ENCODE measurements at places on chromosomes 12 and 14.

DNA sequence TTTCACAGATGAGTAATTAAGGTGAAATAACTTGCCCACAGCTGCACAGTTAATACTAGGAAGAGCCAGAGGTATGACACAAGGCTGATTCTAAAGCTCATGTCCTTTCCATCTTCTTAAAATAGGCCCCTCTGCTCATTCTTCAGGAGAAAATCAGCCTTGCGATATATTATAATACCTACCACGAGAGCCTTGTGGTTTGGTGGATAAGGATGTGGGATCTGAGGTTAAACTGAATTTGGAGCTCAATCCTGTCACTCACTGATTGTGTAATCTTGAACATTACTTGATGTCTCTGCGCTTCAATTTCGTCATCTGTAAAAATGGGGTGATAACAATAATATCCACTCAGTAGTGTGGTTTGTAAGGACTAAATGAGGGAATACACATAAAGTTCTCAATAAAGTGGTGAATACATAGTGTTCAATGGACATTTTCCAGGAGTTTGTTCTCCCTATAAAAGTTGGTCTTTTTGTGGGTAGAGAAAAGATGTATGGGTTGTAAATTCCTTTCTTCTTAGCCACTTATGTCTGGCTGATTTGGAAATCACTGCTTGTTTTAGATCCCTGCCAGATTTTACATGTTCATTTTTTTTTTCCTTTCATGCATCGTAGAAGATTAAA is 25.1 kb upstream of the ATP2B1 start:
- DNase-seq: no peak

DNA sequence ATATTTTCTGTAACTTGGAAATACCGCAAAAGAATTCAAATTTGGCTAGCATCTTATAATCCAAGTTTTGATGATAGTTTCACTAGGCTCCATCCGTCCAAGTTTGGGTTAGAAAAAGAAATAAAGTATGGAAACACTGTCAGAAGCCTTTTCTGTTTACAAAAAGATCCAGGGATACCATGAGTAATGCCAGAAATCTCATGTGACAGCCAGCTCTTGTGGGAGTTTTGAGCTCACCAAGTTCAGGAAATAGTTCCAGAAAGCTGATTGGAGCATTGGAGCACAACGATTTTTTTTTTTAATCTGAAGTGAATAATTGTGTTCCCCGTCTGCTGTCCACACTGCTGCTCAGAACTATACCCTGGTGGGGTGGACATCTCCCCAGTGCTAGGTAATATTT is 229.7 kb upstream of the NPAS3 start:
- DNase-seq: no peak

GRCh38 chr12:6559500-6559899 is 3.7 kb upstream of the IFFO1 start:
- no peak for DNase-seq

DNA sequence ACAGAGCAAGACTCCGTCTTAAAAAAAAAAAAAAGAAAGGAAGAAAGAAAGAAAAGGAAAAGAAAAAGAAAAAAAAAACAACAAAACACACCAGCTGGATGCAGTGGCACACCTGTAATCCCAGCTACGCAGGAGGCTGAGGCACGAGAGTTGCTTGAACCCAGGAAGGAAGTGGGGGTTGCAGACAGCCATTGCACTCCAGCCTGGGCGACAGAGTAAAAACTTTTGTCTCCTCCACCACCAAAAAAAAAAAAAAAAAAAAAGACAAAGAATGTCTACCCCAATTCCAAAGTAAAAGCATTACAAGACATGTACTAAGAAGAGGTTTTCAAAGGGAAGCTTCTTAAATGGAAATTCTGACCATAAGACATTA is 53.4 kb downstream of the HNRNPC start:
- DNase-seq: no peak

DNA sequence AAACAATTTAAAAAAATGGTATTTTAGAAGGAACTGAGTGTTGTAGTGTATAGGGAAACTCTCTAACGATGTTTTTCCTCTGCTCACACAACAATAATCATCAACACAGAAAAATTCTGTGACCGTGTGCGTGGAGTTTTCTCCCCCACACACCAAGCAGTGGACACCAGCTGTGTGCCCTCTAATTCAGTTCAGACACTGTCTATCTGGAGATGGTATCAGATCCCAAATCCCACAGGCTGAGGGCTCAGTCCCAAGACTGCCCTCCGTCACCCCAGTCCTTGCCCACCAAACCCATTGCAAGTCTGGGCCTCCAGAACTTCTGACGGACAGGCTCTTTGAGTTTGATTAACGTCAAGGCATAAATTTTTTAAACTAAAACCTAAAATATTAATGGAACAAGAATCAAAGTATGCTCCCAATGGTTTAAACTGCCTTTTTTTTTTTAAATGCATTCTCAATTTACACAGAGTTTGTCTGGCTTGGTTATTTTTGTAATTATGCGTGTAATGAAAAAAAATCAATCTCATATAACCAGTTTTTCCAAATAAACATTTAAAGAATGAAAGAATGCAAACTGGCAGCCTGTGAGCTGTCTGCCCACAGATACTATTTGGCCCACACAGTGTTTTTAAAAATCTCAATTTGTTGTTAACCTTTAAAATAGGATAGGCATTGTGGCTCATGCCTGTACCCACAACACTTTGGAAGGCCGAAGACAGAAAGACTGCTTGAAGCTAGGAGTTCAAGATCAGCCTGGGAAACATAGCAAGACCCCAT is 19.2 kb downstream of the BLTP3B start:
- DNase-seq: no peak

GRCh38 chr12:43318021-43318420 is 234.0 kb downstream of the ADAMTS20 start:
- DNase-seq: no peak

- peak; percentile 42 for DNase-seq
Observed at GRCh38 chr12:111406474-111407376, 1.0 kb downstream of the SH2B3 start.

DNA sequence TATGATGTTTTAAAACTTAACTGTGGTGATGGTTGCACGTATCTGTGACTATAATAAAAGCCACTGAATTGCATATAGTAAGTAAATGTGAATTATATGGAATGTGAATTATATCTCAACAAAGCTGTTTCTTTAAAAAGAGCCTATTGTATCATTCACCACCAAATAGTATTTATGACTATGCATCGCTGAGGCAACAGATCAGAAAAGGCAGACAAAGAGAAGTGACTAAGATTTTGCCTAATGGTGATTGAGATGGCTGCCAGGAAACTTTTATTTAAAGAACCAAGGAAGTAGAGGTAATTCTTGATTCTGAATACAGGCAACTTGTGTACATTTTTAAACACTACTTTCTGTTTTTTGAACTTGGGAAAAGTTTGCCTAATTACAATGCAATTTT is 31.7 kb downstream of the DHRS7 start:
- no peak for DNase-seq

GRCh38 chr12:1289371-1290155 is 298.5 kb downstream of the ERC1 start:
- DNase-seq: no peak

DNA sequence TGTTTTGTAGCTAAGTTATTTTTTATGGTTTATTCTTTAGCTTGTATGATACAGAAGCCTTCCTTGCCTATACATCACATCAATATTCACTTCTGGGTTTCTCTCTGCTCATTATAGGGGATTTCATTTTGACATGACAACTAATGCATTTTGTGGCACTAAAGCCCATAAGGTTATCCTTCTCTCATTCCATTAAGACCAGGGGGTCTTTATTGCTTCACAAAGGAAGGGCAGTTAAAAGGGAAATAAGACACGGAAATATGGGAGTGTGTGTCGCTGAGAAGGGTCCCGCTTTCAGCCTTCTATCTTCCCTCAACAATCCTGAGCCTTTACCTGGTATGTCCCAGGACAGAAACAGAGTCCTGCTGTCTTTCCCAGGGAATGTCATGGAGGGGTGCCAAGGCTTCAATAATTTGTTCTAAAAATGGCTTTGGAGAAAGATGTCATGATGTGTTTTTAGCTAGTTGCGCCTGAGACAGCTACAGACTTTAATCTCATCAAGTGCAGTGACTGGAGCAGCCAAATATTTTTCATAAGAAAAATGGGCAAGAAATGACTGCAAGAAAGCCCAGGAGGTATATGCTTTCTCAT is 1145.4 kb upstream of the TMEM132C start:
- no peak for DNase-seq

GRCh38 chr14:78697341-78697740 is 527.2 kb downstream of the NRXN3 start:
- no peak for DNase-seq

DNA sequence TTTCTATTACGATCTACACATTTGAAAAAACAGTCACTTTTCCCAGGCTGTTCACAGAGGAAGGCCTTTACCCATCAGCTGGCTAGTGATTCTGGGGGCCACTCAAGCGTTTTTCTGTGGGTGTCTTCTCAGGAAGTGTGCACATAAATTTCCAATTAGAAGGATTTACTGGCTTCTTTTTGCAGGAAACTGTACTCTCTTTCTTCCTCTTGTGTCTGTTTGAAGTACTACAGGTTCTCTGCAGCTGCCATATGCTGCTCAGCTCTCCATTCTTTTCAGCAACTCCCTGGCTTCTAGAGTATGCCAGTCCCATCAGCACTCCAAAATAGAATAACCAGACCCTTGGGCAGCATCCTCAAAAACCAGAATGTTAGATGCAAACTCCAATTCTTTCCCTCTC is 110.4 kb upstream of the NAV3 start:
- DNase-seq: no peak

DNA sequence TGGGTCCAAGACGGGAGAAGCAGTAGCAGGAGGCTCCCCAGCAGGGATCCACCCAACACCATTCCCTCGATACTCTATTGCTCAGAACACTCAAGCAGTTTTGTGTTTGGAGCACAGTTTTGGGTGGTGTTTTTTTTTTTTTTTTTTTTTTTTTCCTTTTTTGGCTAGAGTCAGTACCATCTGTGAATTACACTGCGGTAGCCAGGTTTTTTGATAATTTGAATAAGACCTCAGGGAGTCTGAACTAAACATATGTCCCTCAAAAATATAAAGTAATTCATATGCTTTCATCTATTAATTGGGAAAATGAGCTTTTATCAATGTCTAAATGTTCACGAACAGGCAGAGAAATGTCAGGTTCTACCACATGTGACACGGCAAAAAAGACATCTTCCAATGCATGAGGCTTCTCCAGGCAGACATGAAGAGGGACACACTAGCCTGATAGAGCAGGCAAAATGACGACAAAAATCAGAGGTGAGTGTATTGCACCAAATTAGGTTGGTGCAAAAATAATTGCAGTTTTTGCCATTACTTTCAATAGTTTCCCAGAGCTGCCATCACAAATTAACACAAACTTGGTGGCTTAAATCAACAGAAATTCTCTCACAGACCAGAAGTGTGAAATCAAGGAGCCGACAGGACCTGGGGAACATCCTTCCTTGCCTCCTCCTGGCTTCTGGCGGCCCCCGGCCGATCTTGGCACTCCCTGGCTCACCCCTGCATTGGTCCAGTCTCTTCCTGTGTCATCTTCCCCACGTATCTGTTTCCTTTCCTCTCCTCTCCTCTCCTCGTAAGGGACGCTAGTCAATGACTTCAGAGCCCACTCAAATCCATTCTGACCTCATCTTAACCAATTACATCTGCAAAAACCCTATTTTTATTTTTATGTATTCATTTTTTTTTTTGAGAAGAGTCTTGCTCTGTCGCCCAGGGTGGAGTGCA is 33.9 kb downstream of the FOXN3 start:
- DNase-seq: no peak

GRCh38 chr12:130286741-130287440 is 50.8 kb upstream of the PIWIL1 start:
- no peak for DNase-seq

GRCh38 chr14:34035177-34035933 is 84.5 kb upstream of the EGLN3 start:
- no peak for DNase-seq

- DNase-seq: no peak
Observed at GRCh38 chr12:9367828-9368227, 159.6 kb upstream of the PZP start.

- DNase-seq: peak; percentile 42
Observed at GRCh38 chr14:22460461-22461195, 128.4 kb downstream of the DAD1 start.

- no peak for DNase-seq
Observed at GRCh38 chr12:93818488-93819049, 141.4 kb downstream of the CRADD start.

DNA sequence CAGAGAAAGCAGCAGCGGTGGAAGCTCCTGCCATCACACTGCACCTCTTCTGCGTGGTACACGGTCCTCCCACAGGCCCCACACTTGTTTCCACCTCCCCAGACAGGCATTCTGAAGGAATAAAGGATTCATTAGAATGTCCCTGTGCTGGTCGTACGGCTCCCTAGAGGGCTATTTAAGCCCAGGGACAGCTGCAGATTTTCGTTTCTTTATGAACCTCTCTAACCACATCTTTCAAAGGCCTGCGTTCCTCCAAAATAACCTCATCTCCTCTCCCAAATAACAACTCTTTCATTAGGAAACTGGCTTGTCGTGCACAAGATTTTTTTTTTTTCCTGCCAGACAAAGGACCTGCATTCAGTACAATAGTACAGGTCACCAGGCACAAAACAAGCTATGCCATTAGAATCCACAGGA is 12.7 kb downstream of the CSRP2 start:
- DNase-seq: no peak

- peak; percentile 41 for DNase-seq
Observed at GRCh38 chr12:452667-453210, 7.0 kb upstream of the B4GALNT3 start.

GRCh38 chr12:1929241-1929984 is 11.0 kb upstream of the CACNA2D4 start:
- no peak for DNase-seq

GRCh38 chr12:66915306-66915904 is 236.5 kb upstream of the GRIP1 start:
- DNase-seq: no peak

DNA sequence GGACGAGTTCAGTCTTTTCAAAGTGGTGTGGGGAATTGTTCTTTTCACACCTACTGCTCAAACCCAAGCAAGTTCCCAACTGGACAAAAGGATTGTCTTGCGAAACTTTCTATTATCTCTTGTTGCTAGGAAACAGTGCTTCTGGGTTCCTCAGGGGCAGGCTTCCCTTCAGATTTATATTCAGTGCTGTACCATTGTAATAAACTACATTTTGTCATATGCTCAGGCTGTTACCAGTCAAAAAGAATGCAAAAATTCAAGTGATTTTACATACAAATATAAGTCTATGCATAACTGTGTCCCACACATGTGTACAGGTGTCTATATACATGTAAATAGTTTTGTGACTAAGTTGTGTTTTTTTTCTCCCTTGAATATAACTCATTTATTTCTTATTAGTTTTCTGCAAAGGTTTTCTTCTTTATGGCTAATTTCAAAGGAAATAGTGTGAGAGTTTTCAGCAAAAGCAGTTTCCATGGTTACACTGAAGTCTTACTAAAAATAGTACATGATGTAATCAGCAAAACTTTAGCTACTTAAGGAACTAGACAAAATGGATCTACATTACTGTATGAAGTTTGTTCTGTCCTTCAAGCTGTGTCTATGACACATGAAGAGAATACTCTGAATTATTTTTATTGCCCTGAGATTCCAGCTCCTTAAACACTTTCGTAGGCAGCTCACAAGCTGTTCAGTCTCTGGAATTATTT is 430.2 kb upstream of the TMPO start:
- DNase-seq: no peak

All from activated gamma-delta T cell treated with Interleukin-2 at 50 U/mL for 16 hours (primary cell).